Activated CD8-positive, alpha-beta T cell treated with anti-CD3 and anti-CD28 coated beads for 36 hours (primary cell): ENCODE measurements at places on chromosomes 3 and 15. TPM values are rescaled to one million over a fixed set of nuclear protein-coding genes. Genes with fewer than 3 reads are reported as not detected.

NCK1 gene
- total RNA-seq = 34.7 TPM

IL17RE gene
- 1.2 TPM for total RNA-seq

GRCh38 chr15:41944313-41944940, 27.9 kb downstream of the EHD4 start:
- no peak for DNase-seq

DNA sequence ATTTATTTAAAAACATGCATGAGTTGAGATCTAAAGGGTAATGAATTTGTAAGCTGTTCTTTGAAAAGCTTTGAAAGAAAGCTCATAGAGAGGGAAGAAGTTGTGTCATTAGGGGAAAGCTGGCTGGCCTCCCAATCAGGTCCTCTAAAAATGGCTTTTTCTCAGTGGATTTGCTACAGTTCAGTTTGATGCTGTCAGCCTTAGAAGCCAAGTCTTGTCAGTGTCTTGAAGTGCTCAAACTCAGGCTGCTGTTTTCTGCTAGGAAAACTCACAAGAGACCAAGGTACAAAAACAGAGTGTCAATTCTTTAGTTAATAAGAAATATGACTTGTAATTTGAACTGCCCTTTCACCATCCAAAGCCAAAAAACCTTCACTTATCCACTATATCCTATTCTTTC, 243.8 kb downstream of the OTOL1 start:
- DNase-seq = no peak

GRCh38 chr3:126107957-126108675, 24.2 kb upstream of the SLC41A3 start:
- DNase-seq = no peak

- DNase-seq = no peak
Measured at GRCh38 chr3:3353153-3353552, 173.7 kb upstream of the CRBN start.

DNA sequence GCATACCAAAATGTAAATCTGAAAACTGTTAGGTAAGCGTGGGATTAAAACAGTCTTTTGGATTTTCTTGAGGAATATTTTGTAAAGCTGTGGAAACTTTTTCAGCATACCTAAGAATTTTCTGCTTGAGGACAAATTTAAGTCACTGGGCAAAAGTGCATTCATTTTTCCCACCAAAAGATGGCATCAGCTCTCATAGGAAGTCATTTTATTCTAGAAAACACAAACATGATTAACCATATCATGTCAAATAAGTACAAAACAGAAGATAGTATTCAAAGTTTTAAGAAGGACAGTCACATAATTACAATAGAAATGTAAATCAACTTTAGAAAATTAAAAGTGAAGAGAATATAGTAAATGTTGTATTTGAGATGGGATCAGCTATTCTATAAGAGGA, 63.5 kb downstream of the SLC49A4 start:
- DNase-seq = no peak

DNA sequence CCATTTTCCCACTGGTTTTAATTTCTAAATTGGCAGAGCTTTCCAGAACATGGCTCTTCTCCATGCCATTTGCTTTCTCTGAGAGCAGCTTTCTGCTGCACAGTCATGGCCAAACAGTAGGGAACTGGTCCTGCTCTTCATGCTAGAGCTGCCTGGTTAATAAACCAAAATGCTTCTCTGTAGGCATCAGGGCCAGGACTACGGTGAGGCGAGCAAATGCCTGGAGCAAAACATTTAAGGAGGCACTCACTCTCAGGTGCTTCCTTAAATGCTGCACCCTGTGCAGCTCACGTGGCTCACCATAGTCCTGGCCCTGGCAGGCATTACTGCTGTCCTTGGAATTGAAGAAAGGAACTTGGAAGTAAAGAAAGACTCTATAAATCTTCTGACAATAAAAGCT, 48.5 kb upstream of the PPP2R3A start:
- no peak for DNase-seq
